Activated T-helper 17 cell treated with anti-CD3 and anti-CD28 coated beads, Interleukin-2, amount 50 U/mL, for 72 hours (primary cell): ENCODE measurements at places on chromosomes 6 and 20.

DNA sequence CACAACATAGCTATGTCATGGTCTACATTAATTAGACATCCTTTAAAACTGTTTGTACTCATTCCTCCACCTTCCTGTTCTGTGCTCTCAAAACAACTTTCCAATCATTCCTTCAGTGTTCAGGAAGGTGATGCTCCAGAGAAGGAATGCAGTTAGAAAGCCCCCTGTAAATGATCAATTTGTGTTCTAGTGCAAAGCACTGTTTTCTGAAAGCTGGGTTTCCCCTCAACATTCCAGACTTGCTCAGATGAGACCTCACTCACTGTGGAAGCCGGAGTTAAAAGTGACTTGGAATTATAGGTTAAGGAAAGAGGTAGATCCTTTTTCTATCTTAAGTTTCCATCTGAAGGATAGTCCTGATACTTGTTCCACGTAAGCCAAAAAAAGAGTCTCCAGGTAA lies 95.9 kb downstream of the BMP2 start:
- H3K36me3 ChIP-seq, result no peaks in the 10 kb centered on the region
- H3K4me1 ChIP-seq, result no peaks in the 10 kb centered on the region
- no peak overlapping the region for H3K4me3 ChIP-seq
- ATAC-seq, result no peak

GRCh38 chr6:5499644-5500306 lies 238.5 kb downstream of the FARS2 start:
- ATAC-seq, result peak; percentile 69
- no peaks in the 10 kb centered on the region for H3K36me3 ChIP-seq
- peak overlapping the region; percentile 57 for H3K4me3 ChIP-seq
- H3K27ac ChIP-seq, result peak overlapping the region; percentile 82
- H3K4me1 ChIP-seq, result peaks cover 22% of the 10 kb centered on the region

DNA sequence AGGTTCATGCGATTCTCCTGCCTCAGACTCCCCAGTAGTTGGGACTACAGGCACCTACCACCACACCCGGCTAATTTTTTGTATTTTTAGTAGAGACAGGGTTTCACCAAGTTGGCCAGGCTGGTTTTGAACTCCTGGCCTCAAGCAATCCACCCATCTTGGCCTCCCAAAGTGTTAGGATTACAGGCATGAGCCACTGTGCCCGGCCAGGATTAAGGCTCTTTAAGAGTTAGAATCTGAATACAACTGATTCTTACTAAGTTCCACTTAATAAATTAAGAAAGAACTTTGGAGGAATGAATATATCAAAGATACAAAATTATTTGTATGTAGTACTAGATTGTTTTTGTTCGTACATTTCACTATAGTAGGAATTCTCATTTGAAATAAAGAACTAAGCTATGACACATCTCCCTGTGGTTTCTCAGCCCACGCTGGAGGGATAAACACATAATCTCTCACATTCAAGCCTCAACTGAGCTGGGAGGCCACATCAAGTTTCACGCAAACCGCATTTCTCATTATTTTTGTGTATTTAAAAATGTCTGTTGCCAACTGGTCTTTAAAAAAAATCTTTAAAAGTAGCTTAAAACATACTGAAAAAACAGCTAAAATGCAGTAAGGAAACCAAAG lies 34.2 kb downstream of the DTNBP1 start:
- H3K27ac ChIP-seq, result peak overlapping the region; percentile 43
- H3K4me1 ChIP-seq, result peaks cover 5% of the 10 kb centered on the region
- no peaks in the 10 kb centered on the region for H3K27me3 ChIP-seq
- peak overlapping the region; percentile 25 for H3K4me3 ChIP-seq
- H3K36me3 ChIP-seq, result peaks cover 38% of the 10 kb centered on the region

- no peak for ATAC-seq
- no peaks in the 10 kb centered on the region for H3K27me3 ChIP-seq
- H3K4me1 ChIP-seq, result peaks cover 14% of the 10 kb centered on the region
- H3K4me3 ChIP-seq, result no peak overlapping the region
- peaks cover 6% of the 10 kb centered on the region for H3K36me3 ChIP-seq
Measured at GRCh38 chr6:135097172-135097571, 42.5 kb upstream of the HBS1L start.

DNA sequence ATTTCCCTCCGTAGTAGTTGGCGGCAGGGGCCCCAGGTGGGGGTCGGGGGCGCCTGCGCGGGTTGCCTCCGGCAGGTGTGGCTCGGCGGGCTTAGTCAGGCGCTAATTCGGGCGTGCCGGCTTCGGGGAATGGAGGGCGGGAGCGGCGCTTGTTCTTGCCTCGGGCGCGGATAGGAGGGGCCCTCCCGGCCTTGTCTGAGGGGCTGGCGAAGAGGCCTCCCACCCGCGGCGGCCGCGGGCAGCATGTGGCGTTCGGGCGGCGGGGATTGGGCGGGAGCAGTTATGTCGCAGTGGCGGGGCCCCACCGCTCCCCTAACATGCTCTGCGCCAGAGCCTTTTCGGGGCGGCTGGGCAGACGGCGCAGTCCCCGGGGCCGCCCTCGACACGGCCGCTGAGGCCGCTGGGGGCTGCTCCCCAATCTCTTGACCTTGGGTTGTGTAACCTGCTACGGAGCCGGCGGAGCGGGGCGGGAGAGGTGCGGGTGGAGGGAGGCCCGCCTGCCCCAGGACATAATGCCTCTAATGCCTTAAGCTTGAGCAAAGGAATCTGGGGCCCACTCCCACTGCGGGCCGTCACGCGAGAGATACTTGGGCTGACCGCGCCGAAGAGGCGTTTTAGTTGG lies 1.1 kb downstream of the AMD1 start:
- peaks cover 23% of the 10 kb centered on the region for H3K4me1 ChIP-seq
- peaks cover 60% of the 10 kb centered on the region for H3K36me3 ChIP-seq
- no peaks in the 10 kb centered on the region for H3K27me3 ChIP-seq
- peak; percentile 26 for ATAC-seq
- peak overlapping the region; percentile 96 for H3K27ac ChIP-seq
- peak overlapping the region; percentile 96 for H3K4me3 ChIP-seq

- peaks cover 5% of the 10 kb centered on the region for H3K4me1 ChIP-seq
- H3K36me3 ChIP-seq, result no peaks in the 10 kb centered on the region
- no peak overlapping the region for H3K27ac ChIP-seq
- H3K4me3 ChIP-seq, result no peak overlapping the region
- no peak for ATAC-seq
- H3K27me3 ChIP-seq, result no peaks in the 10 kb centered on the region
Measured at GRCh38 chr6:47633141-47633540, 65.2 kb upstream of the ADGRF4 start.

GRCh38 chr6:154672086-154672485 lies 61.1 kb upstream of the SCAF8 start:
- no peak for ATAC-seq
- H3K4me3 ChIP-seq, result no peak overlapping the region
- H3K4me1 ChIP-seq, result no peaks in the 10 kb centered on the region
- no peaks in the 10 kb centered on the region for H3K36me3 ChIP-seq
